ENCODE measurements at places on chromosomes 5 and 9. TPM values are rescaled to one million over a fixed set of nuclear protein-coding genes. Genes with fewer than 3 reads are reported as not detected.

Gene HRH2
- 0.98 TPM for total RNA-seq

Gene ZDHHC11B
- total RNA-seq, result 2.7 TPM

Gene LCN15
- total RNA-seq, result not detected

Gene SIT1
- total RNA-seq, result 2.5 TPM

- H3K27me3 ChIP-seq, result no peaks in the 10 kb centered on the region
- H3K36me3 ChIP-seq, result no peaks in the 10 kb centered on the region
- no peak overlapping the region for H3K4me3 ChIP-seq
- no peak for DNase-seq
- no peak overlapping the region for H3K27ac ChIP-seq
- H3K4me1 ChIP-seq, result no peaks in the 10 kb centered on the region
Observed at GRCh38 chr9:14768405-14769229, 46.1 kb upstream of the CER1 start.

DNA sequence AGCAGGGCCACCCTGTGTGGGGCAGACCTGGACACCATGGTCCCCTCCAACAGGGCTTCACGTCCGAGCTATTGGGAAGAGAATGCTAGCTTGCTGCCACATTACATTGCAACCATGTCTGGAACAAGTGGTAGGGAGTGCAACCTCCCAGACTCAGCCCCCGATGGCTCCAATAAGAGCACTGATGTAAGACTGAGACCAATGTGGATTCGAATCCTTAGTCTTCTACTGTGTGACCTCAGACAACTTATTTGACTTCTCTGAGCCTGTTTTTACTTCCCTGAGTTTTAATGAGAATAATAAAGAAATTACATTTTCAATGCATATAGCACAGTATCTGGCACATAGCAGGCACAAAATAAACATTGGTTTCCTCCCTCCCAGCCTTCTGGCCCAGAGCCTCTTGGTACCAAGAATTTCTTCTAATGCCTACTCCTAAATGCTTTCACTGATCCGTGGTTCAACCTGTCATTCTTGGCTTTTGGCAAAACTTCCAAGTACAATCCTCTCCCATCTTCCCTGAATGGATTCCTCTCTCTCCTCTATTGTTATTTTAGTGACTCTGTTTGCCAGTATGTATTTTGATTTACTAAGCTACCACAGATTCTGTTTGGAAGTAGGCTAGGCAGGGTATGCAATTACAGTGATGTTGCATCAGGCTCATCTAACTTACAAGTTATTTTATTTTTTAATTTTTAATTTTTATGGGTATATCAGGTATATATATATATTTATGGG, 34.6 kb upstream of the COL15A1 start:
- H3K36me3 ChIP-seq, result no peaks in the 10 kb centered on the region
- H3K4me1 ChIP-seq, result peaks cover 34% of the 10 kb centered on the region
- no peak for DNase-seq
- H3K27me3 ChIP-seq, result no peaks in the 10 kb centered on the region
- no peak overlapping the region for H3K4me3 ChIP-seq

DNA sequence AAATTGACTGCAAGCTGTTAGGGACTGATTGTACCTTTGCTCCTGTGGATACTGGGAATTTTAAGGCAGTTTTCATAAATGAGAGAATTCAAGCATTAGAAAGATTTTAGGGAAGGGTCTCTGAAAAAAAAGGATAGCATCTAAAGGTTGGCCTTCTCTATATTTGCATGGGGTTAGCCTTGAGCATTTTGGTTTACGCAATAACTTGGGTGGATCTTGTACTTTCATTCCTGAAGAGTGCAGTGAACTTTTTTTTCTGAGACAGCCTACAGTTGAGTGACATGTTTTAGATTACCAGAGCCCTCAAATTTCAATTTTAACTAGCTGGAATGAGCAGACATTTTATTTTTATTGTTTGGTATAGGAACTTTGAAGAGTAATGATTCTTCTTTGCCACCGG, 91.6 kb upstream of the NR3C1 start:
- no peaks in the 10 kb centered on the region for H3K27me3 ChIP-seq
- no peak overlapping the region for H3K27ac ChIP-seq
- no peak for DNase-seq
- peaks cover 26% of the 10 kb centered on the region for H3K4me1 ChIP-seq

Data from vagina (tissue), 2 donors.